Esophagus mucosa (tissue), 1 donor: ENCODE measurements at places on chromosomes 3 and 15. TPM values are rescaled to one million over a fixed set of nuclear protein-coding genes. Genes with fewer than 3 reads are reported as not detected.
A peak's percentile ranks its signal among the peaks of the same experiment; 100 is the strongest.

DNA sequence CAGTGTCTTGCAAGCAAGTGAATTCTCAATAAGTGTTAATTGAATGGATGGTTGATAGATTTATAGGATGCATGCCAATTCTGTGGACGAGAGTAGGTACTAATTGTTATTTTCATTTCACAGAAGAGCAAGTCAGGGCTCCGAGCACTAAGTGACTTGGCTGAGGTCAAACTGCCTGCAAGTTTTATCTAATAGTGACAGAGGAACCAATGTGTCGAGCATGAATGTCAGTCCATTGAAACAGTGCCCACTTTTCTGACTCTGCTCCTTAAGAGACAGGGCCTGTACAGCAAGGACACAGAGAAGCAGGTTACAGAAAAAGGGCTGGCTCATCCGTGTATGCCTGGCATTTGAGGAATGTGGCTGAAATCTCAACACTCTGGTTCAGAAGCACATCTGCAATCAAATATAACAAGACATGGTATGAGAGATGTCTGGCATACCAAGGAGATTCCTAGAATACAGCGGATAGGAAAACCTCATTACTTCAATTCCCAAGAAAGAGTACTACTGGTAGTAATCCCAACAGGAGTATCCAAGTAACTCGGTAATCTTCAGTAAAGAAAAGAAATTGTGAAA, 6.0 kb upstream of the B3GNT5 start:
- ATAC-seq, result no peak

GRCh38 chr15:62533687-62534086, 368.6 kb upstream of the C2CD4B start:
- ATAC-seq, result no peak

DNA sequence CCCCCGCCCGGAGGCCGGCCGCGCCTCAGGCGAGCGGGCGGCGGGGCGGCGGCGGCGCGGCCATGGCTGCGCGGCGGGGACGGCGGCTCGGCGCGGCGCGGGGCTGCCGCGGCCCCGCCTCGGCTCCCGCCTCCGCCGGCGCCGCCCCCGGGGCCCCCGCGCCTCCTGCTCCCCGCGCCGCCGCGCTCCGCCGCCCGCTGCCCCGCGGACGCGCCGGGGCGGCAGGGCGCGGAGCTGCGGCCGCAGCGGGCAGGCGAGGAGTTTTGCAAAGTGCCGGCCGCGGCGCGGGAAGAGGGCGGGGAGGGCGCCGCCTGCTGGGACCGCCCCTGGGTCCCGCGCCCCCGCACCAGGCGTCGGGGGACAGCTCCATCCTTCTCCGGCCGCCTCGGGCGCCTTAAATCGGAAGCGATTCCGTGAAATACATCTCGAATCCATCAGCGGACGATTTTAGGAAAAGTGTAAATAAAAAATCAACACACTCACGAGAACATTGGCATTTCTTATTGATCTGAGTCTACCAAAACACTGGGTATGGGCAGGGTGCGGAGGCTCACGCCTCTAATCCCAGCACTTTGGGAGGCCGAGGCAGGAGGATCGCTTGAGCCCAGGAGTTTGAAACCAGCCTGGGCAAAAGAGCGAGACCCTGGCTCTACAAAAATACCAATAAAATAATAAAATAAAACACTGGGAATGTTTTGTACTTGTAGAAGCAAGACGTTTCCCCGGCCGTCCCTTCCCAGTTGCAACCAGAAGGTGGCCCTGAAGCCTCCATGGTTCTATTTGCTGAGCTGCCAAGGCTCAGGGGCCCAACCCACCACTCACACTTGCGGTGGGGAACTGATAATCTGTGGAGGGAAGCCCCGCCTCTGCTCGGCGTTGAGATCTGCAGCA, 136.9 kb downstream of the NUP210 start:
- ATAC-seq, result no peak

DNA sequence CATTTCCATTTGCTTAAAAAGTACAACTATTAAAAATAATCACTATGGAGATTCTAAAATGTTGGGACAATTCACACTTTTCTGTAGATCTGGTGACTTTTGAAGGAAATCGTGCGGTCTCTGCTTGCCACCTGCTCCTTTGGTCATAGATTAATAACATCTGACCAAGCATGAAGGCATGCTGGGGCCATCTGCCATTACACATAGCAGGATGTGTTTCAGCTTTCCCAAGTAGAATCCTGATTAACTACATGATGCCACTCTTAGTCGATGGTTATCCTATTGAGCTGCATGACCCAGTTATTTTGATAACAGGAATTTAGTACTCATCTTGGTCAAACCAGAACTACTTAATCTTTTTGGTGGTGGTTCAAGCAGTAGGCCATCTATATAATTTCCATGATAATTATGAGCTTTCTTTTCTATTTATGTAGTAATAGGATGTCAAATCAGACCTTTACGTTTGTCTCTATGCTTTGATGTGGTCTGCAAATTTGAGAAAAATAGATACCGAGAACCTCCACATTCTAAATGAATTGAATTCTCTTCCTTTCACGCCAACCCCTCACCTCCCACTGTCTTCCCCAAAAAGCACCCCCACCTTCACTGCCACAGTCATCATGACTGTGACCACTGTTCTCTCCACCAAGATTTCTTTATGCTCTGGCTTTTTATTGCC, 158.1 kb downstream of the DIPK2A start:
- ATAC-seq, result no peak

- no peak for ATAC-seq
Measured at GRCh38 chr3:7577513-7577912, 716.6 kb downstream of the GRM7 start.

DNA sequence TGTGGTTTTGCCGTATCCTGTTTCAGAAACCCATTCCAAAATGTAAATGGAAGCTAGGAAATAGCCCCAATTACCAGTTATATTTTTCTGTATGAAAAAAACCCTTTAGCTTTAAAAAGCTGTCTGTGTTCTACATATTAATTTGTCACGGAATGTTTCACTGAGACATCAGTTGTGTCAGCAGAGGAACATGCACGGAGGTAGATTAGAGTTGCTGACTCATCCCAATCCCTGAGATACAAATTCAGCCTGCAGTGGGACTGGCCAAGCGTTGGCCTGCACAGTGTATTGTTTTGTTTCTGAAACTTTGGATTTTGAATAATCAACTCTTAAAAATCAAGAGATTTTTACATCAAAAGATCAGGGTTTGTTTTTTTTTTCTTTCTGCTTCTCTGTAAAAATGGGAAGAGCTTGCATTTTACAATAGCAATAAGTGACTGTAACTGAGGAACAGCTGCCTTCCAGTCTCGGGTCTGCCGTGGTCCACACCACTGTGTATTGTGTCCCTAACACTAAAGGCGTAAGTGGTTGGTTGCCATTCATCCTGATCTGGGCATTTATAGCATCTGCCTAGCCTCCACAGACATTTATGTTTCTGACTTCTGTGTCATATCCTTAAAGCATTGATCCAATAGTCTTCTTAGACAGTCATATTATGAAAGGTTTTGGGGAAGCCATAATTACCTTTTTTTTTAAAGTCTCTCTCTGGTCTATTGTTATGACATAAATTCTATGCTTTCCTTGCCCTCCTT, 218.1 kb downstream of the ADAMTSL3 start:
- peak; percentile 62 for ATAC-seq

GRCh38 chr3:191350396-191351090, 20.2 kb upstream of the UTS2B start:
- no peak for ATAC-seq

- ATAC-seq, result no peak
Measured at GRCh38 chr3:58042947-58043707, 34.9 kb downstream of the FLNB start.

- ATAC-seq, result no peak
Measured at GRCh38 chr15:92693691-92694331, 38.2 kb upstream of the FAM174B start.

GRCh38 chr3:45016916-45017315, 9.2 kb upstream of the CLEC3B start:
- no peak for ATAC-seq

- no peak for ATAC-seq
Measured at GRCh38 chr3:109887293-109887692, 549.9 kb upstream of the DPPA4 start.

DNA sequence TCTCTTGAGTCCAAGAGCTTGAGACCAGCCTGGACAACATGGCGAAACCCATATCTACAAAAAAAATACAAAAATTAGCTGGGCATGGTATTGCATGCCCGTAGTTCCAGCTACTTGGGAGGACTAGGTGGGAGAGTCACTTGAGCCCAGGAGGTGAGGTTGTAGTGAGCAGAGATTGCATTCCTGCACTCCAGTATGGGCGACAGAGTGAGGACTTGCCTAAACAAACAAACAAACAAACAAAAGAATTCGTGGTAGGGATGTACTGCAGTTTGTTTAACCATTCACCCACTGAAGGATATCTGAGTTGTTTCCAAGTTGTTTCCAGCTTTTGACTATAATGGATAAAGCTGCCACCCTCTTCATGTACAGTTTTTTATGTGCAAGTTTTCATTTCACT, 7.5 kb upstream of the NMD3 start:
- ATAC-seq, result no peak

- ATAC-seq, result peak; percentile 97
Measured at GRCh38 chr3:185253645-185254410, at the start of gene EHHADH. TSS of gene EHHADH (minus strand) at chr3:185254049. CDS start at chr3:185254022, 27 bp downstream.

GRCh38 chr3:32819551-32820348, 2.0 kb downstream of the TRIM71 start:
- ATAC-seq, result no peak

DNA sequence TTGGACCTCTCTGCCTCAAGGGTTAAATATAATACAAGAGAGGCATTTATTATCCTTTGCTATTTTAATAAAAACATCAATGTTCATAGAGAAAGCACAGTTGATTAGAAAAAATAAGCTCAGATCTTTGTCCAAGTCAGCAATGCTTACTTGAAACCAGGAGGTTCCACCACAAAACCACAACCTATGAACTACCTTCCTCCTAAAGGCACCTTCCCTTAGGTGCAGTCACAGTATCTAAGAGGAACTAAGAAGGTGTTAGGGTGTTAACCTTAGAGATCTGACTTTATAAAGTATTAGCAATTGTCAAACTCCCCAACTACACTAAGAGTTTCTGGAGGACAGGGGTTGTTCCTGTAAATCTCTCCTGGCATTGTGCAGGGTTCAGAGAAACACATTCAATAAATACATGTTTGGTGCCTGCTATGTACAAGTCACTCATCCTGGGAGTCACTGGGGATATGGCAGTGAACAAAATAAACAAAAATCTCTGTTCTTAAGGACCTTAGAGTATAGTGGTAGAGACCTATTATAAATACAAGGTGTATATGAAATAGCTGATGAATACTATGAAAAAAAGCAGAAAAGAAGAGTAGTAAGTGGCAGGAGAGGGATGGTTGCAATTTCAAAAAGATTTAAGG, 208.6 kb downstream of the NFKBIZ start:
- ATAC-seq, result peak; percentile 57

DNA sequence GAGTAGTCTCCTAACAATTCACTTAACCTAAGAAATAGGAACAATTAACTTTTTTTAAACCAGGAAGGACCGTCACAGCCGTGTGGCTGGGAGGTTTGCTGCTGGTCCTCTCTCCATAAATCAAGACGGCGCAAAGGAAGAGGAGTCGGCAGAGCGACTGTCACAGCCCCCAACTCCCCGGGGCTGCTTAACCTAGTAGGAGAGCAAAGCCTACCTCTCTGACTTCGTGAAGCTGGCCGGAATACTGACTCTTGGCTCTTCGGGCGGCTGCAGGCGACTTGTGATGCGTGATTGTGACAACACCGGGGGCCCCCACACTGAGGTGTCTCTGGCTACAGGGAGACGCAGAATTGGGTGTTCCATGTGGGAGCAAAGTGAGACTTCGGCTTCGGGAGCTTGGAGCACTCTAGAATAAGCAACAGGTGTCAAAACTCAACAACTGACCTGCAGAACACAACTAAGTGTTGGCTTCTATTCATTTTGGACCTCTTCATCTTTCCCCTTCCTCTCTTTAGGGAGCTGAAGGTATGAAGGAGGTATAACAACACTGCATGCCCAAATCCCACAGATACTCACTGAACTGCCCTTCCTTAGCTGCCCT, 151.1 kb downstream of the OSBPL10 start:
- no peak for ATAC-seq

ZNF662 gene
- 3.8 TPM for total RNA-seq

CPNE9 gene
- not detected for total RNA-seq

MEX3B gene
- total RNA-seq, result 0.48 TPM

STRIT1 gene
- not detected for total RNA-seq

GATM gene
- 11.3 TPM for total RNA-seq

GOLGA8J gene
- total RNA-seq, result 0.20 TPM

PIGZ gene
- total RNA-seq, result 3.7 TPM

C3orf20 gene
- 0.24 TPM for total RNA-seq
